ENCODE measurements at places on chromosomes 6 and 20.

DNA sequence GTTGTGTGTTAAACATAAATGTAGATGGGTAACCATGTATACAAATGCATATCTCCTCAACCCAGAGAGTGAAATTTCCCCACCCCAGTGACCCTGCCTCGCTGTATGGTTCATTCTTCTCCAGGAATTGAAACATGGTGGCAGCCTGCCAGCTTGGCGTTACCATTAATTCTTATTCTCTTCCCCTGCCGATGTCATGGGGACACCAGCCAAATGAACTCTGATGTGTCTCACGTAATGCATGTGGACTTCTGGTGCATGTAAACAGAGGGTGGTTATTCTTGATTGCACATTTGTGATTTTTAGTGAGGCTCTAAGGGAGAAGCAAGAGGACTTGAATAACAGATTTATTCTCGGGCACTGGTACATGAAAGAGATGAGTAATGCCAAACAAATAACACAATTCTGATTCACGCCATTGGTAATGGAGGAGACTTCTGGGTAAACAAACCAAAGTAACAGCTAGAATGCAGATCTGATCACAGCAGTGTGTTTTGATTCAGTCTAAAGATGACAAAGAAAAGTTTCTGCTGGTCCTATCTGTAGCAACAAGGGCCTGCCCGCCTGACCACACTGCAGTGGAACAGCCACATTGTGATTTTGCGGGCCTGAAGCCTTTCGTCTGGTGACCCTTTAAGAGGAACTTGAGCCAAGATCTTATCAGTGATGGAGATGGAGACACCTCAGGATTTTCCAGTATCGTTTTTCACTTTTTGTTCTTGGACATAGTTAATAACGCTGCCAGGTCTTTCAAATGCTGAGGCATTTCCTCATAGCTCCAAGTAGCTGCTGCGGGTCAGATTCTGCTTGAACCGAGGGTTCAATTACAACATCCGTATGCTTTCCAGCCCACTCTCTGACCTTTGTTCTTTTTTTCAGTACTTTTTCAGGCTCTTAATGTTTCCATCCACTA, 171.8 kb upstream of the AKAP12 start:
- DNase-seq: no peak

- no peak for DNase-seq
Observed at GRCh38 chr6:90040931-90041330, 146.7 kb downstream of the GJA10 start.

DNA sequence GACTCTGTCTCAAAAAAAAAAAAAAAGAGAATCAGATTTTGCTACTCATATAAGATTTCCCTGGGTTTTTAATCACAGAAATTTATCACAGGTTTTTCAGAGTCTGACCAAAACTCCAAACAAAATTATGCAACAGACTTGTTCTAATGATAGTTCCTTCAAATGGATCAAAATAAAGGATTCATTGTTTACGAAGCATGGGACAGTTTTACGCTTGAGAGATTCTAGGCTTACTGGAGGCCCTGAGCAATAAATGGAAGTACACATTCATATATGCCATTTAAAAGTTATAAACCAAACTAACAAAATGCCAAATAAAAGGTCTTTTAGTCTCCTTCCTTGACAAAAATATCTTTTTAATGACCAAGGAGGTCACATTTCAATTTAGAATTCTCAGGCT, 245.1 kb upstream of the KCNQ5 start:
- DNase-seq: no peak

- DNase-seq: no peak
Observed at GRCh38 chr6:155100087-155100486, 105.0 kb downstream of the TIAM2 start.
